ENCODE measurements at places on chromosomes 12 and 14.

DNA sequence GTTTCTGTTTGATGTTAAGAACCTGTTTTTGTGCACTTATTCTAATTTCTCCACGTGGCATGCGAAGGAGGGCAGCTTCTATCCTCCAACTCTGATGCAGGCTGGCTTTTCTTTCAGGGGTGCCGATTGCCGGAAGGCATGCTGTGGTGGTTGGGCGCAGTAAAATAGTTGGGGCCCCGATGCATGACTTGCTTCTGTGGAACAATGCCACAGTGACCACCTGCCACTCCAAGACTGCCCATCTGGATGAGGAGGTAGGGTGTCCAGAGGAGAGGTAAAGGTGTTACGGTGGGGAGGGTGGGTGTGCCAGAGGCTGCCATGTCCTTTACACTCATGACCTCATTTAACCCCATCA, 29.6 kb downstream of the MTHFD1 start:
- DNase-seq: no peak

GRCh38 chr12:93163260-93164036, 214.3 kb upstream of the NUDT4 start:
- no peak for DNase-seq

DNA sequence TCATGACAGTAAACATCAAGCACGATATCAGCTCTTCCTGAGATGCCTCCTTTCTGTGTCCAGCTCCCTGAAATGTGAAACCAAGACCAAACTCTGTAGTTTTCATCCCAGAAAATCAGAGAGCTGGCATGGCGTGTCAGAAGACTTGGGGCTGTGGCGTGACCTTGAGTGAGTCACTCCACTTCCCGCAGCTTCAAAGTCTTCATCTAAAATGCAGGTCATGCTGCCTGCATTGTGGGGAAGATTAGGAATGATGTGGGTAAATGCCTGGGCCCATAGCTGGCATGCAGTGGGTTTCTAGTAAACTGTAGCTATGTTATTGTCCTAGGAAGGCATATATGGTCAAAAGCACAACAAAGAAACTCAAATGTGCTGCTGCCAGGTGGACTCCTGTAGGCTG, 28.8 kb downstream of the OAS2 start:
- no peak for DNase-seq

DNA sequence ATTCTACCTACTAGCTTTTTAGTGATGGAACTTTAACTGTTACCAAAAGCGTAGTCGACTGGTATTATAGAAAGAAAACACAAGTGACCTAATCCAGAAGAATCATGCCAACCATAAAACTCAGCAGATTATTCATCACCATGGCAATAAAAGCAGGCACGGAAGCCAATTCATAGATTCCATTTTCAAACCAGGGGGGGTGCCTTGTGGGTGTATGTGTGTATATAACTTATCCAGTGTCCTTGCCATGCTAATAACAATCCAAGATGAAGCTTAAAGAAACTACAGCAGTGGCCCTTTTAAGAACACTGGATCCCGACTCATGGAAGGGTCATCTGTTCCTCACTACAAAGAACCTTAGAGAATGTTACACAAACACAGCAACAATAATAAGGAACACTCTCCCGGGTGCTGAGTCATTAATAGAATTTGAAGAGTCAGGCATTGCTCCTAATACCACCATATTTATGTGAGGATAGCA, 61.0 kb downstream of the EPS8 start:
- no peak for DNase-seq

DNA sequence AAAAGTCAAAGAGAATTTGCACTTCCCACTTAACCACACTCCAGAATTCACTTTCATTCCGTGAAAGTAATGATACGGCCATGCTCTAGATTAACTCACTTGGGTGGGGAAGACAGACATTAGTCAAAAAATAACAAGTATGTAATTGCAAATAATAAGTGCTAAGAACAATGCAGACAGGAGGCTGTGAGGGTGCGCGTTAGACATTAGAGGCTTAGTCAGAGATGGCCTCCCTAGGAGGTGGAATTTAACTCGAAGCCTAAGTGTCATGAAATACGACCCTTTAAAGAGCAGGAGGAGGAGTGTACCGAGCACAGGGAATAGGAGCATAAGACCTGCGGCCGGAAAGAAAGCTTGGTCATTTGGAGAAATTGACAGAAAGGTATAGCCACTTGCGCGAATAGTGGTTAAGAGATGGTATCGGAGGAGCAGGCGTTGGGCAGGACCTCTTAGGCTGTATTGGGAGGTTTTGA, 628 bp downstream of the SNRPF start:
- DNase-seq: peak; percentile 32

- DNase-seq: peak; percentile 41
Observed at GRCh38 chr14:44962334-44963043, 499 bp downstream of the TOGARAM1 start.

GRCh38 chr12:262817-263216, at the start of gene SLC6A13:
SLC6A13 (minus strand) TSS chr12:262836; CDS start chr12:260052, 2,784 bp downstream.
- no peak for DNase-seq

DNA sequence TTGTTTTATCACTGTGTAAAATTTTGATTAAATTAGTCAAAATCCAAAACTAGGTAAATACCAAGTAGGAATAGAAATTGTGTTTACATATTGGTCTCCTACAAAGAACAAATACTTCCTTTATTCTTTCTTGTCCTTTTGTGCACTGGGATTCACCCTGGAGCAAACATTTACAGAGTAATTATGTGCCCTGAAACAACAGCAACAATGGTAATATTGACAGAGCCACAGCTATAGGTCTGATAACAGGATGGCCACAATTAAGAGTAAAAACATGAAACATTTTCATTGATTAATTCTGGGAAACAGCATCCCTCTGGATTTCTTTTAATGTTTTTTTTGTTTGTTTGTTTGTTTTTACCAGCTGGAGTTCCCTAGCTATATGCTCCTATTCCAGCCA, 61.2 kb downstream of the SLC38A6 start:
- no peak for DNase-seq

DNA sequence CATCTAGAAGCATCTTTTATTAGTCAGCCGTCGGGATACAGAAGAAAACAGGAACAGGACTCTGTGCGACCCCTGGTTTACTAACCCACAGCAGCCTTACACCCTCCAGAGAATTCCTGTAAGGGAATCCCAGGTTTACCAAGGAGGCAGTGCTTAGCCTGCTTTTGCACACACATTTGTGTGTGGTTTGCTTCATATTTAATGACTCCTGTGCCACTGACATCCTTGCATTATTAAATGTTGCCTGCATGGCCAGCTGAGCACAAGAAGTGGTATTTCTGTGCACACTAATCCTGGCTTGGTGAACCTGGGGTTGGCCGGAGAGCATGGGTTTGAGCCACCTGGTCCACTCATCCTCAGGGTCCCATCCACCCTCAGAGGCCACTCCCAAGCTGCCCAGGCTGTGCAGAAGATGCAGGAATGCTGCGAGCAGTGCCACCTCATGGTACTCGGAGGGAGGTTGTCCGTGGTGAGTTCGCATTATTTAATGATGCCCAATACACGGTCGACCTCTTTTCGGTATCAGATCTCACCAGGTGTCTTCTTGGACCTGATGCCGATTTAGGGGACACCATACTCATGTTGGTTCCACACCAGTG, 152.4 kb upstream of the RTL1 start:
- DNase-seq: no peak

DNA sequence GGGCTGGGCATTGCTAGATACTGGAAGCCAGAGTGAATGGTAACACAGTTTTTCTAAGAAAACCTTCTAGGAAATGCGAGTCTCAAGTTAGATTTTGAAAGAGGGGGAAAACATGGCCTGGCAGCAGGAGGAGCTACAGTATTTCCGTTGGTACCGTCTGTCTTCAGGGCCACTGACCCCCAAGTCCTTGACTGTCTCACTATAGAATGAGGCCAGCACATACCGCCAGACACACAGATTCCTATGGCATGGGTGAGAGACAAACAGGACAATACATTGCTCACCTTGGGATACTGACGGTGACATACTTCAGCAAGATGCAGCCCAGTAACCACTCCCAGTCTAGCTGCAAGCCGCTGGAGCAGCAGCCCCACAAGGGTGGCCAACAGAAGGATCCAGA, 21.7 kb downstream of the SLC11A2 start:
- no peak for DNase-seq

DNA sequence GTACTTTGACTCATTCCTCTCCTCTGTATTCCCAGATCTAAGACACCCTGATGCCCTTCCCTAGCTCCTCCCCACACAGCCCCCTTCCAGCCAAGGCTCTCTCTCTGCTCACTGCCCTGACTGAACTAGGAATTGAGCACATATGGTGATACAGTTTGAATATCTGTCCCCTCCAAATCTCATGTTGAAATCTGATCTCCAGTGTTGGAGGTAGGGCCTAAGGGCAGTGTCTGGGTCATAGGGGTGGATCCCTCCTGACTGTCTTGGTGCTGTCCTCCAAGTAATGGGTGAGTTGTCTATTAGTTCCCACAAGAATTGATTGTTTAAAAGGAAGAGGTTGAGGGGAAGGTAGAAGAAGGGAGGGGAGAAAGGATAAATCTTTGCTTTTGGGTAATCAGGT, 17.4 kb downstream of the CMKLR1 start:
- DNase-seq: no peak

GRCh38 chr14:58584383-58584782, 53.4 kb upstream of the DACT1 start:
- DNase-seq: no peak

GRCh38 chr12:46787496-46788055, 38.2 kb downstream of the SLC38A4 start:
- no peak for DNase-seq

GRCh38 chr12:101793401-101793800, 37.4 kb downstream of the GNPTAB start:
- no peak for DNase-seq

DNA sequence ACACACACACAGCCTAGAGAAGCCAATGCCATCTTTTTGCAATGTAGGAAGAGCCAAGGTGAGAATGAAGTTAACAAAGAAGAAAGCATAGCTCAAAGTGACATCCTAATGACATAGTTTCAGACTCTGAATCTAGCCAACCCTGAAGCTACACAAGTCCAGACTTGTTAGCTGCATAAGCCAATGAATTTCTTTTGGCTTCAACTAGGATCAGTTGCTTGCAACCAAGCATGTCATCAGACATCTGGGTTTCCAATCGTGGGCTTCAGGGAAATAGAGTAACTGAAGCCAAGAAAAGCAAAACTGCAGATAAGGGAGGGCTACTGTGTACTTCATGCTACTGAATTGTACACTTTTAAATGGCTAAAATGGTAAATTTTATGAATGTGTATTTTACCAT, 4.4 kb upstream of the GPHN start:
- DNase-seq: no peak

GRCh38 chr14:24094841-24095270, 745 bp downstream of the PCK2 start:
- DNase-seq: no peak

DNA sequence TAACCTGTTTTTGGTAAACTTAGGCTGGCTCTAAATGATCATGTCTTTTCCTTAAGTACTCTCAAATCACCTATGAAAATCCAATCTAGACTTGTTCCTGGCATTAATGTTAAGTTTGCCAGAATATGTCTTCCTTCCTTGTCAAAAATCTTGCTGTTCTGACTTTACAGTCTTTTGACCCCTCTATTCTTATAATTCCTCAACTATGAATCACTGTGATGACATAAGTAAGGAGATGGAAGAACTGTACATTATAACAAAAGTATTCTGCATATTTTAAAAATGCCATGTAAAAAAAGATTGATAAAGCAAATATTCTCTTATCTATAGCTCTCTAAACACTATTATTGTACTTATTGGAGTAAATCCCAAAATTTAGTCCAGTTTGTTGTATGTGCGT, 51.4 kb upstream of the BAZ1A start:
- DNase-seq: no peak

DNA sequence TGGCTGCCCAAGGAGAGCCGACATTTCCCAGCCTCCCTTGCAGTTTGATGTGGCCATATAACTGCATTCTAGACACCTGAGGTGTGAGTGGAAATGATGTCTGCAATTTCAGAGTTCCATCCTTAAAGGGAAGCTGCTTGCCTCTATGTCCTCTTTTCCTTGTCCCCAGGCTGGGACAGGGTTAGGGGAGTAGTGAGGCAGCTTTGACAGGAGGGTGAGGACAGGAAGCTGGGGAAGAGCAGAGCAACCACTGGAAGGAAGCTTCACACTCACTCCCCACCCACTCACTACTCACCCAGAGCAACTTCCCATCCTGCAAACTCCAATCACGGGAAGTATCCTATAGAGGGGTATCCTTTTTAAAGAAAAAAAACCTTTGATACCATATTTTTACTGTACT, 28.9 kb upstream of the LTA4H start:
- no peak for DNase-seq

DNA sequence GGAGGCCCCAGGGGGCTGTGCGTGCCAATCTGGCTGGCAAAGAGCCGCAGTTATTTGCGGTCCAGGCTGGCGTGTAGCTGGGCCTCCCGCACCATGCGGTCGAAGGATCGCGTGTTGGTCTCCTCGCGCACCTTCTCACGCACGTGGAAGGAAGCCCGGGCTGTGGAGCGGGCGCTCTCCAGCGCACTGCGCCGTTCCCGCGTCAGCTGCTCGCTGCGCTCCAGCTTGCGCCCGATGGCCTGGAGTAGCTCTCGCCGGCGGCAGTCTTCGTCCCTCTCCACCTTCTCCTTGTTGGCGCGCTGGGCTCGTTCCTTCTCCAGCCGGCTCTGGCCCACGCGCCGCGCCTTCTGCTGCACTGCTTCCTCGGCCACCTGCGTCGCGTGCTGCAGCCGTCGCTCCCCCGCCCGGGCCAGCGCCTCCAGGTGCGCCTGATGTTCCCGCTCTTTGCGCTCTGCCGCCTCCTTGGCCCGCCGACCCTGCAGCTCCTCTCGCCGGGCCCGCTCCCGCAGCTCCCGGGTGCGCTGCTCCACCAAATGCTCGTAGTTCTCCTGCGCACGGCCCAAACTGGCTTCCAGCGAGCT, 3.1 kb downstream of the CCDC177 start:
- no peak for DNase-seq

DNA sequence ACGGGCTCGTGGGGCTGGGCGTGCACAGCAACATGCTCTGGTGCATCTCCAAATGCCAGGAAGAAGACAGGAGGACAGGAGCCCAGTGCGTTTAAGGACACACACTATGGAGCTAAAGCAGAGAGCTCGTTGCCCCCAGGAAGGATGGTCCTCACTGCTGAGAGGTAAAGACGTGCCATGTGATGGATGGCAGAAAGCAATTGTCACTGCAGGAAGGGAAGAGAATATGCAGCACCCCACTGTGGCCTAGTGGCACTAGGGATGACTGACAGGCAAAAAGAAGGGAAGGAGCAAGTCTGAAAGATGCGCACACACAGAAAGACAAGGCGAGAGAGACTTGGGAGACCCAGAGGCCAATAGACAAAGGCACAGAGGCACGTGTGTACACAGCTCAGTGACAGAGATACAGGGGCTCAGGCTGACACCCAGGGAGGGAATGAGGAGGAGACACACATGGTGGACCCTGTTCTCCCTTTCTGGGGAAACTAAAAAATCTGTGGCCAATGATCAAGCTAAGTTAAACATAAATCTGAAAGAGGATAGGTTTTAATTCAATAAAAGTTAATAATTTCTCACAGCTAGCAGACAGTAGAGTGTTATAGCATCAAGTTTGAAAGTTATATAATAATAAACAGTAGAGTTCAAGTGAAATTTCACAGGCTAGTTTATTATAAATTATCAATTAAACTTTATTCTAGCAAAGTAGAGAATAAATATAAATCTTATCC, 78.8 kb downstream of the CRACR2A start:
- DNase-seq: no peak

- no peak for DNase-seq
Observed at GRCh38 chr14:91380610-91381371, 36.8 kb downstream of the CCDC88C start.

GRCh38 chr12:132204793-132205270, 60.6 kb downstream of the NOC4L start:
- DNase-seq: no peak

GRCh38 chr14:93051600-93052546, 63.9 kb downstream of the ITPK1 start:
- DNase-seq: no peak

Data from activated CD4-positive, CD25-positive, alpha-beta regulatory T cell treated with anti-CD3 and anti-CD28 coated beads, Interleukin-2, amount 50 U/mL, for 72 hours (primary cell).